SK-N-SH (cell line): ENCODE measurements at places on chromosomes 4 and X. TPM values are rescaled to one million over a fixed set of nuclear protein-coding genes. Genes with fewer than 3 reads are reported as not detected.

The HSD17B13 gene
- 0.05 and 0.13 TPM in 2 replicates for polyA plus RNA-seq

DNA sequence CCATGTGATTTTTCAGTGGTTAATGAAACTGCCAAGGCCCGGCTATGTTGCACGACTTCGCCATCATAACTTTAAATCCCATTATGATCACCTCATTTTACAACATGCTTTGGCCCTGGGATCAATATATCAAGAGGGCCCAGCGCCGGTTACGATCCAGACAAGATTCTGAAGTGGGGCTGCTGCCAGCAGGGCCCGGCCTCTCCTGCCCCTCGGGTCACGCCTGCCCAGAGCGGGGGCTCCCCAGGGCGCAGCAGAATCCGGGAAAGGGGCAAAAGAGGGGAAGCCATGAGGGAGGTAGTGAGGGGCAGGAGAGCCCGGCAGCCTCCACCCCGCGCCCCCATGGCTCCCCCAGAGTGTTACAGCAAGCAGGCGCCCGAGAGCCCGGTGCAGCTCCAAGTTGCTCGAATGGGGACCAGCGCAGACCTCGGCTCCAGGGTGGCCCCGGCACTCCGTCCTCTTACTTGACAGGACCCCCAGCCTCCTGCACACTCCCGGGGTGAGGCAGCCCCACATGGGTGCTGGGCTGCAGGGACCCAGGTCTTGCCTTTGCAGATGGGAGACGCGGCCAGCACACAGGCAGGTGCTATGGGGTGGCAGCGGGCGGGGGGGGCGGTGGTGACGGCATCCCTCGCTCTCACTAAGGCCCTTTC is 129.8 kb upstream of the NKX1-1 start:
- H3K4me3 ChIP-seq: no peak overlapping the region
- H3K4me1 ChIP-seq: no peaks in the 10 kb centered on the region; the same call in 1 of the 2 replicates
- H3K36me3 ChIP-seq: no peaks in the 10 kb centered on the region
- peaks cover 40% of the 10 kb centered on the region for H3K27me3 ChIP-seq
- no peak overlapping the region for H3K27ac ChIP-seq

DNA sequence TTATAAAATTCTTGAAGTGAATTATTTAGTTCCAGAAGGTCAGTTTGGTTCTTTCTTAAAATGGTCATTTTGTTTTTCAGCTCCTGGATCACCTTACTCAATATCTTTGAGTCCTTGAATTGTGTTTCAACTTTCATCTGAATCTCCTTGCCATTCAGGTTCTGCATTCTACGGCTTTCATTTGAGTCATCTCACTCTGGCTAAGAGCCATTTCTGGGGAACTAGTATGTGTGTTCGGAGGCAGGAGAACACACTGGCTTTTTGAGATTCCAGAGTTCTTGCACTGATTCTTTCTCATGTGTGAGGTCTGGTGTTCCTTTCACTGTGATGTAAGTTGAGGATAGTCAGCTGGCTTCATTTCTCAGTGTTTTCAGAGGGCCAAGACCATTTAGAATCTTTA is 708.4 kb upstream of the FRG1 start:
- DNase-seq: no peak
- no peaks in the 10 kb centered on the region for H3K36me3 ChIP-seq
- no peak overlapping the region for H3K4me3 ChIP-seq
- no peaks in the 10 kb centered on the region for H3K27me3 ChIP-seq
- H3K27ac ChIP-seq: no peak overlapping the region

GRCh38 chr4:8597319-8597718 is 4.8 kb downstream of the CPZ start:
- no peaks in the 10 kb centered on the region for H3K36me3 ChIP-seq
- H3K4me1 ChIP-seq: peaks cover 30% of the 10 kb centered on the region; the same call in 1 of the 2 replicates
- no peak overlapping the region for H3K27ac ChIP-seq

- H3K36me3 ChIP-seq: no peaks in the 10 kb centered on the region
- no peak overlapping the region for H3K4me3 ChIP-seq
- no peak overlapping the region for H3K27ac ChIP-seq
- H3K27me3 ChIP-seq: no peaks in the 10 kb centered on the region
- DNase-seq: no peak
Observed at GRCh38 chr4:123589301-123589700, 192.7 kb downstream of the SPRY1 start.
